NCI-H2107 (cell line): ENCODE measurements at places on chromosomes 11 and 22.

- DNase-seq: no peak
Measured at GRCh38 chr11:1543606-1544263, 28.3 kb downstream of the DUSP8 start.

DNA sequence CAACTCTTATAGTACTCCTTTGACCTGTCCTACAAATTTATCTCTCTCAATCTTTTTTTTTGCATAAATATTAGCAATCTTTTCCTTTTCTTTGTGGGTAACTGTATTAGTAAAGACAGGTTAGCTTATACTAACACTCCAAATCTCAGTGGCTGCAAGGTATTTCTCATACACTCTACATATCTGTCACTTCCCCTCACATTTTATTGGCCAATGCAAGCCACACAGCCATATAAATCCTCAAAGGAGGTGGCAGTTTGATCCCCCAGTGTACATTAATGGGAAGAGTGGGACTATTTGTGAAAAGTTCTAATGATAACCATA is 42.6 kb upstream of the EED start:
- no peak for DNase-seq

DNA sequence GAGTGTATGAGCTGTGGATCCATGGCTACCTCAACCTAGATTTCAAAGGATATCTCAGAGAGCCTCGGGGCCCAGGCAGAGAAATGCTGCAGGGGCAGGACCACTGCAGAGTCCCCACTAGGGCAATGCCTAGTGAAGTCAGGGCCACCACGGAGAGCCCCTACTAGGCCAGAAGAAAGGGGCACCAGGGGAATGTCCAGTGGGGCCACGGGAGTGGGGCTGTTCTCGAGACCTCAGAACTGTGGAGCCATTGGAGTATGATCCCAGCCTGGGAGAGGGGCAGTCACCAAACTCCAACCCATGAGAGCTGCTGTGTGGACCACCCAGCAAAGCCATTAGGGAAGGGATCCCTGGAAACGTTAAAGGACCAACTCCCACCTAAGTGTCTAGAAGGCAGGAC is 24.5 kb downstream of the RTL6 start:
- DNase-seq: no peak

GRCh38 chr11:62842171-62842741 is 2.9 kb upstream of the WDR74 start:
- no peak for DNase-seq

DNA sequence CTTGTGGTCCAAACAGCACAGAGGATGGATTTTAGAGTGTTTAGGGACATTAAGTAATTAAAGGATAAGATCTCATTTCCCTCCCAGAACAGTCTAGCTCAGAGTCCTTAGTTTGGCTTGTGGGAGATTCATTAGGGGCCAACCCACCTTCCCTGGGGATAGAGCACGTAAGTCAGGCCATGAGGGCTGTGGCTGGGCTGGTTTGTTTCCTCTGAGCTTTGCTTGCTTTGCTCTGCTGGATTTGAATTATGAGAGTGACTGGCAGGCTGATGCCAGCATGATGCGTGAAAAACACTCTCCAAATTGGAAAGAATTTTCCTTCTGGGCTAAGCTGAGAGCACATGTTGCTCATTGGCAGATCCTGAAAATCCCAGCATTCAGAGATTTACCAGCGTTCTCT is 84.7 kb upstream of the HEPHL1 start:
- no peak for DNase-seq

GRCh38 chr11:134662629-134663360 is 250.8 kb upstream of the B3GAT1 start:
- no peak for DNase-seq

- no peak for DNase-seq
Measured at GRCh38 chr11:3177931-3178330, 12.8 kb upstream of the OSBPL5 start.

DNA sequence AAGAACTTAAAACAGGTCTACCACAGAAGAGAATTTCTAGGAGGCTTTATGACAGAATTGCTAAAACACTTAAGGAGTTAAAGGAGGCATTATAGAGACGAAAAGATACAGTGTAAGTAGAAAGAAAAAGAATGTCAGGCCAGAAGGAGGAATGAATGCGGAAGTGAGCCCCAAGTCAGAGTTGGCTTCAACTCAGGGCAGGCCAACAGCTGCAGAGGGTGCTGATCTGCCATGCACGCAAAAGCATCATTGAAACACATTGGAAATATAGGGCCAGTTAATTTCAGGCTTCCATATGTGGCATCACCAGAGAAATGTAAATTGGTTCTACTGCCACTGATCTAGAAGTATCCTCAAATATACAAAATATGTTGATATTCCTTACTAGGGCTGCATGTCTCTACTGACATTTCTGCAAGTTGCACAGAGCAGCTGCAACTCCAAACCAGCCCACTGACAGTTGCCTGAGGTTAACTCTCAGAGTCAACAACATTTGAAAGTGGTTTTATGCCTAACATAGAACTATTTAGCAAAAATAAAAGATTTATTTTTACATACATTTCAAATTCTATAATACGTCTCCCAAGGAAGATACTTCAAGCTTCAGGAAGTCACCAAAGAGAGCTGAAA is 324.1 kb downstream of the C11orf87 start:
- no peak for DNase-seq

GRCh38 chr11:112632866-112633505 is 328.2 kb upstream of the NCAM1 start:
- DNase-seq: no peak

GRCh38 chr11:74992852-74993251 is 4.1 kb downstream of the NEU3 start:
- DNase-seq: no peak

- DNase-seq: no peak
Measured at GRCh38 chr22:38455076-38455529, at the start of gene KCNJ4. KCNJ4 (minus strand) TSS chr22:38455199; CDS start chr22:38428132, 27,067 bp downstream.

DNA sequence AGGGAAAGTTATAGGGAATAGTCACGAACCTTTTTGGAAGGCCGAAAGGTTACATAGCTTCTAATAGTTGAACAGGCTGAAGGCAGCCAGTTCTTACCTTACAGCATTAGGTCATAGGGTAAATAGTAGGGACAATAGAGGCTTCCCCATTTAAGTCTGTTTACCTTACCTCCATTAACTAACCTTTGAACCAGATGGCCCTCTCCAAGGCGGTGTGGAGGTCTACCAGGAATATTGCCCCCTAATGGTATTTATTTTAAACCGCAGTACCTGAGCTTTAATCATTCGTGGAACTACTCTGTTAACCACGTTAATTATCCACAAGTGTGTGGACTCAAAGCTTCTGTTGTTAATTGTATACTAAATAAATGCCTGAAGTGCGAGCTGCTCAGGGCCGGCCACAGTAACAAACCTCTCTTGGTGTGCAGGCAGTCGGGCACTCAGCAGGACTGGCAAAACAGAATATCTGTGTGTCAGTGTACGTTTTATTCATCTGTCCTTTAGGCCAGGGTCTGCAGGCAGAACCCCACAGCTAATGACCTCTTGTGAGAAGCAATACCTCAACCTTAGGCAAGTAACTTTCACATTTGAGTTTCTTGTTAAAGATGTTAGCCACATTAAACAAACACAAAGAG is 81.7 kb downstream of the PRCP start:
- no peak for DNase-seq

DNA sequence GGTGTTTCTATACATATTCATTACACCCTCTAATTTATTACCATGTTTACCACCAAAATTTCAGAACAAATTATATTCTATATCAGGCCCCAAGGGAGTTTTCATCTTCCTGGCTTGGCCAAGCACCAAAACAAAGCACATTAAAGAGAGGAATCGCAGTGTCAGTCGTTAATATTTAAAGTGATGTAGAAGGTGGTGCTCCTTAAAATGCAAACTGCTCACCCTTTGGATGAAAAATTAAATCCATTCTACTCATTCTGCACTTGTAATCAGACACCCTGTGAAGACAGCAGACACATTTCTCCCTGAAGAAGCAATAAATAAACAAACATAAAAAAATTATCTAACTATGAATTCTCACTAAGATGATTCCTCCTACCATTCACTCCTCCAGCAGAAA is 113.4 kb downstream of the LRRC4C start:
- DNase-seq: no peak

DNA sequence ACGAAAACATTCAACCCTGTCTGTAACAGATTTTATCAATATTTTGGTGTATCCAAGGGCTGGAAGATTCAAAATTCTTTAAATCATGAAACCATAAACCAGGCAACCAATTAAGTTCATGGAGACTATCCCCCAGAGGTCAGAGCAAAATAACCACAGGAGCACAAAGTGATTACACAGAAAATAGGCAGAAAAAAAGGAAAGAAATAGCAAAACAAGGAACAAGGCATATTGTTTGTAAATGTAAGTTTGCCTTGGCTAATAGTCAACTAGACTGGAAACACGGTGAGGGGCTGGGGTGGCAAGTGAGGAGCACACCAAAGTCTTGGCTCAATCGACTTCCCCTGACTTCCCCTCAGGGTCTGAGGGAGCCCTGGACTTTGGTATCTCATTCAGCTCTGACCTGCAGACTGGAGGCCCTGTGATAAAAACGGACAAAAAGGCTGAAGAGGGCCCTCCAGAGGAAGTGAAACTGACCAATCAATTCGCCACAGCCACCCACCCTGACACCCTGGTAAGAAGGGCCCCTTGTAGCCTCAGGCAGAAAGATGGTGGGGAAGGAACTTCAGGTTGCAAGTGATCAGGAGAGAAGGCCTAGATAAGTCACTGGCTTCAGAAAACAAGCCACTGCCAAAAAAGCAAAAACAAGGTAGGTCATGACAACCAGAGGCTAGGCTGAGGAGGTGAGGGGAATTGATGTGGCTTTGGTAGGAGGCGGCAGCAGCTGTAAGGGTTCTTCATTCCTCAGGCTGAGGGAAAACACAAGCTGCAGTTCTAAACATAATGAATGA is 1.8 kb downstream of the SIK3 start:
- no peak for DNase-seq

DNA sequence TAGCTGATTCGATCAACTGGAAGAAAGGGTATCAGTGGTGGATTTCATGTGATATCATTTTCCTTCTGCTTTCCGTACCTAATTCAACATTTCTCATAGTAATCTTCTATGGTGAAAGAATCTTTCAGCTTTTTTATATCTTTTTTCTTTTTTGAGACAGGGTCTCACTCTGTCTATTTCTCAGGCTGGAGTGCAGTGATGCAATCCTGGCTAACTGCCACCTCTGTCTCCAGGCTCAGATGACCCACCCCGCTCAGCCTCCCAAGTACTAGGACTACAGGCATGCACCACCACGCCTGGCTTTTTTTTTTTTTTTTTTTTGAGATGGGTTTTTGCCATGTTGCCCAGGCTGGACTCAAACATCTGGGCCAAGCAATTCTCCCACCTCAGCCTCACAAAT is 18.6 kb upstream of the CHORDC1 start:
- DNase-seq: no peak

DNA sequence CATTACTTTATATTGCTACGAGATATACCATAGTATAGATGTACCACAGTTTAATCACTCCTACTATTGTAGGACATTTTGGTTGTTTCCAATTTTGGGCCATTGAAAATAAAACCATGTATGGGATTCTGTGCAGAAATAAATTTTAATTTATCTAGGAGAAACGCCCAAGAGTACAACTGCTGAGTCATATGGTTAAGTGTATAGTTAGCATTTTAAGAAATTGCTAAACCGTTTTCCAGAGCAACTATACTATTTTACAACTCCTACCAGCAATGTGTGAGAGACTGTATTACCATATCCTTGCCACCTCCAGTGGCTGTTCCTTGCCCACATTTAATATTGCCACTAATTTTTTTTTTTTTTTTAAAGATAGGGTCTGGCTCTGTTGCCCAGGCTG is 163.1 kb downstream of the SBF2 start:
- no peak for DNase-seq

DNA sequence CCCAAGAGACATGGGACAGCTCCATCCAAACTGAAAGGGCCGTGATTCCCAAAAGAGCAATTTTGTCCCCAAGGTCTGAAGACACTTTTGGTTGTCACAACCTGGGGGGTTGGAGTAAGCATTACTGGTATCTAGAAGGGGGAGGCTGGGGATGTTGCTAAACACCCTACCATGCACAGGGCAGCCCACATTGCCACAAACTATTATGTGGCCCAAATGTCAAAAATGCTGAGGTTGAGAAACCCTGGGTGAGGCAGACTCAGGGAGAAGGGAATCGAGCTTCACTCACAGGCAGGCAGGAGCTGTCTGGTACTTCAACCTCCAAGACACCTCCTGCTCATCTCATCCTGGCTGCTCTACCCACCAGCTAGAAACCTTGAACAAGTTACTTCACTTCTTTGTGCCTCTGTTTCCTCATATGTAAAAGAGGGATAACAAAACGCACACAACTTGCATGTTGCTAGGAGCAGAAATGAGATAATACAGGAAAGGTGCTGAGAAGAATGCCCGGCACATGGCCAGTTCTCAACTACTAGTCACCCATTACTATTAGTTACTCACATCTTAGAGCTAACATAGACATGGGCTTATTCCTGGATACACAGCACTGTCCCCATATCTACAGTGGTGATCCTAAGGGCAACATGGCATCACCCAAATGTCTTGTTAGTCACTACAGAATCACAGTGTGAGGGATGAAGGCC is 8.8 kb downstream of the SERPIND1 start:
- no peak for DNase-seq

DNA sequence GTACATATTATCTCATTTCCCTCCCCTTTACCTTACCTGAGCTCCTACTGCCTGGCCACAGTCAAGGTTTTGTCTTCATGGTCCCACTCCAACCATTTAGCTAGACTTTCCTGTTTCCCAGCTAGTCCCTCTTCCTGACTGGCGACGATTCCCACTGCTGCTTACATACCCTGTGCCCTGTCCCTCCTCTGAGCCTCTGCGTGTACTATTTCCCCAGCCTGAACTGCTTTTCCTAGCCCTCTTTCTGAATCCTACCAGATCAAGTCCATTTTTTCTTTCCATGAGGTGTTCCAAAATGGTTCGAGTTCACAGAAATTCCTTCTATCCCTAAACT is 23.4 kb downstream of the MRPL16 start:
- DNase-seq: no peak

DNA sequence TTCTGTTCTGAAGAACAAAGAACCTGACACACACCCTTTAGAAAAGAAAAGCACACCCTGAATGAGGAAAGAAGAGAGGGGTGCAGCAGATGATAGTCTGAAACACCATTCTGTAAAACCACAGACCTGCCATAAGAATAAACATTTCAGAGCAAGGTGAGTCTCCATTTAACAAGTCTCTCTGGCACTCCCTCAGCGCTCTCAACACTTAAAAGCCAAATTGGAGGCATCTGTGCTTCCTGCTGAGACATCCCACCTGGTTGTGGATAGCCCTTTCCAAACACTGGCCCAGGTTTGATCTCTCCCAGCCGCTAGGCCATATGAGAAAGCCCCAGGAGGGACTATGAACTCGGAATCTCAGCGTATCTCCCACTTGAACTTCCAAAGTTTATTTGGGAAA is 36.3 kb downstream of the ETS1 start:
- DNase-seq: no peak

- DNase-seq: no peak
Measured at GRCh38 chr11:44145011-44145775, 49.7 kb downstream of the EXT2 start.

GRCh38 chr11:47509077-47509536 is 43.8 kb downstream of the CELF1 start:
- DNase-seq: no peak
